ENCODE measurements at places on chromosomes 3 and 15.

GRCh38 chr3:14523792-14524191 is 16.4 kb downstream of the GRIP2 start:
- DNase-seq, result no peak

- no peak for DNase-seq
These were observed 33.6 kb upstream of the CNTN3 start for GRCh38 chr3:74648107-74648506.

DNA sequence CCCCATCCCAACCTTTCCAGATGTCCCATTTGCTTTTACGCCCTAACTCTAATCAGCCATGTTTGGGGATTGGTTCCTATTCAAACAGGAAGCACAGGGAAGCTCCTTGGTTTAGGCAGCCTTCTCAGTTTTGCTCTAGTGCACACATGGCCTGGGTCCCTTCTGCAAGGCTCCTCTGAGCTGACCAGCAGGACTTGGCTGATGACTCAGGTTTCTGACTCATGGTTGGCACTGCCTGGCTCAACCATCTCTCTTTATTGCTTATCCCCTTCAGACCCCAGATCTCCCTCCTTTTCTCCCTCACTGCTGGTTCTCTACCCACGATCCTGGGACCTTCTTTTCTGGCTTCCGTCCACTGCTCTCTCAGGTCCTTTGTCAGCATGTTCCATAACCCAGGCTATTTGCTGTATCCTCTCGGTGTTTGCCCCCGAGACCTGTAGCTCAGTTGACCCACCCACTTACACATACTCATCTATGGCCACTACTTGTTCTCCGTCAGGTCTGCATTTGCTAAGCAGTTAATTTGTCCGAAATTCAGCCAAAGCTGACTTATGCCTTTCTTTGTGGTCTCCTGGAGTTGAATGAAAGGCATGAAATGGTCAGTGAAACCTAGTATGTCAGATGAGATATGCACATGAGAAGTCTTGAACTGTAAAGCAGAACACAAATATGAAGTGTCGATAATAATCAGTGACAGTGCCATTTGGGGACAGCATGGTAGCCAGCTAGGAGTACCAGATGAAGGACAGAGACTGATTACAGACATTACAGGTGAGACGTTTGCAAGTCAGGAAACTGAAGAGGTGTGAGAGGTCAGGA is 323.5 kb upstream of the ROPN1 start:
- DNase-seq, result no peak

DNA sequence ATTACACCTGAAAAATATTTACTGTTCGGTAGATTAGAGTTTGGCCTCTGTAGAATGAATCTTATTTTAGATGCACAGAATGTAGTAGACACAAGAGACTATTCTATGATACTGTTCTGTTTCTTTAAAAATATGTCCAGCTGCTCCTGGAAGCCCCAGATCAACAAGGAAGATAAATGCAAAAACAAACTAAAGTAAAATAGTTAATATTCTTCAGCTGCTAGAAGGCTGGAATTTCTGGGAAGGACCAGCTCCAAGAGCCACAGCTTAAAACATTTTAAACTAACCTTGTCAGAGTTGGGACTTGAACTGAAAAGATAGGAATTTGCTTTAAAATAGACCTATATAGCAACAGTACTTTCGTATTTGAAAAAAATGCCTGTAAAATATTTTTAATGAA is 277.9 kb downstream of the PTPRG start:
- no peak for DNase-seq

- no peak for DNase-seq
These were observed 19.1 kb upstream of the ARF4 start for GRCh38 chr3:57616233-57616632.

GRCh38 chr3:185279587-185280138 is 25.8 kb upstream of the EHHADH start:
- no peak for DNase-seq

DNA sequence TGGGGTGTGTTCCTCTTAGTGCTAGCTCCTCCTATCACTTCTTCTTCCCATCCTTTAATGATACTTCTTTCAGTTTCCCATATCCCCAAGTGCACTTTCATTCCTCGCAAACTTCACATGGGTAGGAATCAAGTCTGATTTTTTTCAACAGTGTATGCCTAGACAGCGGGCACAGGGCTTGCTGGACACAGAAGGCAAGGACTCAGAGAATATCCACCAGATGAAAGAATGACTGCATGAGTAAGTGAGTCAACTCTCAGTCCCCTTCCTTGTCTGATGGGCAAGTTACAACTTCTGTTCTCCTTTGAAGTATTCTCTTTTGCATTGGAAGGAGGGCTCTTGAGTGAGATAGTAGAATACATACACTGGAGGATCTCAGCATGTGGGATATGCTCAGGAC is 3.1 kb upstream of the SQOR start:
- DNase-seq, result no peak

DNA sequence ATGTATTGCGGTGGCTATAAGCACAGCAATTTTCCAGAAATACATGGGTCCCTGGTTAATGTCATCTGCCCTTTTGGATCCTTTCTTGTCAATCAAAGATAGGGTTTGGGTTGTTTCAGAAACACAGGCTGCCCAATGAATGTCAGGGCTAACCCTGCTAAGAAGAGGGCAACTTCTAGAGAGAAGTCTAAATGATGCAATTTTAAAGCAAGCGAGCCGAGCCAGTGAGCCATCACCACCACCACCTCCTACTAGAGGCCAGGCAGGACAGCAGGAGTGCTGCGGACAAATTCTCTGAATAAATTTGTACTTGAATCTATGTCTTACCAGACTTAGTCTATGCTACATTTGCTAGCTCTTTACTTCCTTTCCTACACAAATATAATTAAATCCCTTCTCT is 248.4 kb downstream of the CTNNB1 start:
- DNase-seq, result no peak

GRCh38 chr3:159907828-159908227 is 80.8 kb upstream of the IL12A start:
- no peak for DNase-seq

DNA sequence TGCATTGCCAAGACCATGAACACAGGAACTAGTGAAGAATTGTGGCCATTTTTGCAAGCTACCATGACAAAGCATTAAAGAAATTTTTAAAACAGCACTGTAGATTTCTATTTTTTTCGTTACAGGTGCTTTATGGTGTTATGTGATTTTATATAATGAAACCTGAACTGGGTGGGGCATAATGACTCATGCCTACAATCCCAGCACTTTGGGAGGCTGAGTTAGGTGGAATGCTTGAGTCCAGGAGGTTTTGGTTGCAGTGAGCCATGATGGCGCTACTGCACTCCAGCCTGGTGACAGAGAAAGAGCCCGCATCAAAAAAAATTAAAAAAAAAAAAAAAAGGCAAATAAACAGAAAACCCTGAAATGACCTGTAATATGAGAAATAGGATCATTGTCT is 846.7 kb downstream of the EPHA3 start:
- no peak for DNase-seq
